ENCODE measurements at places on chromosomes 2 and 18.

GRCh38 chr2:119249855-119250717 is 26.5 kb downstream of the STEAP3 start:
- DNase-seq, result no peak

GRCh38 chr2:86426271-86426670 is 14.9 kb upstream of the KDM3A start:
- DNase-seq, result no peak

DNA sequence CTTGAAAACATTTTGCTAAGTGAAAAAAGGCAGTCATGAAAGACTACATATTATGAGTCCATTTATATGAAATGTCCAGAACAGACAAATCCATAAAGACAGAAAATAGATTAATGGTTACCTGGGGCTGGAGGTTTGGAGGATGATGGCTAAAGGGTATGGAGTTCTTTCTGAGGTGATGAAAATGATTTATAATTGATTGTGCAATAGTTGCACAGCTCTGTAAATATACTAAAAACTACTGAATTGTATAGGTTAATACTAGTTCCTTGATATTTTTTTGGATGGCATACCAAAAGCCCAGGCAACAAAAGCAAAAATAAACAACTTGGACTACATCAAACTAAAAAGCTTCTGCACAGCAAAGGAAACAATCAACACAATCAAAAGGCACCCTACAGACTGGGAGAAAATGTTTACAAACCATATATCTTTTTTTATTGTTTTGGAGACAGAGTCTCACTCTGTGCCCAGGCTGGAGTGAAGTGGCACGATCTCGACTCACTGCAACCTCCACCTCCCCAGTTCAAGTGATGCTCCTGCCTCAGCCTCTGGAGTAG is 21.5 kb downstream of the SOS1 start:
- no peak for DNase-seq

GRCh38 chr2:146489386-146489785 is 1355.4 kb upstream of the ACVR2A start:
- no peak for DNase-seq

DNA sequence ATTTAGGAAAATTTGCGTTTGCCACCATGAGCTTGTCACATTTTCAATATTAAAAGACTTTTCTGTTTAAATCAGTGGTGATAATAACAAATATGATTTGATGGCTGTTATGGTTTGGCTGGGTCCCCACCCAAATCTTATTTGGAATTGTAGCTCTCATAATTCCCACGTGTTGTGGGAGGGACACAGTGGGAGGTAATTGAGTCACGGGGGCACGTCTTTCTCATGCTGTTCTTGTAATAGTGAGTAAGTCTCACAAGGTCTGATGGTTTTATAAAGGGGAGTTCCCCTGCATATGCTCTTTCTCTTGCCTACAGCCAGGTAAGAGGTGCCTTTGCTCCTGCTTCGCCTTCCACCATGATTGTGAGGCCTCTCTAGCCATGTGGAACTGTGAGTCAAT is 83.4 kb upstream of the RGPD4 start:
- DNase-seq, result no peak

DNA sequence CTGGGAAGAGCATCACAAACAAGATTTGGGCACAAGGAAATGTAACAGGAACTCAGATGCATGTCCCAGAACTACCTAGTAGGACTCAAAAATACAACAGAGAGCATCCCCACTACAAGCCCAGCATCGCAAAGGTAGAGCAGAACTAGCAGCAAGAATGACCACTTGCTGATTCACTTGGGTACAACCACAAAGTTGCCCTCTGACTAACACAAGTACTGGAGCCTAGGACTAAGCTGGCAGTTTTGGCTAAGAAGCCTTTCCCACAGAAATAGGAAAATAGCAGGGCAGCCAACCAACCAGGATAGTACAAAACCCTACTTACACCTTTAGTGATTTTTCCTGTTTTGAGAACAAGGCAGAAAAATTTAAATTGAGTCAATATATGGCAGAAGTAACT is 193.8 kb downstream of the PAX3 start:
- DNase-seq, result no peak
